Effector CD8-positive, alpha-beta T cell (primary cell): ENCODE measurements at places on chromosomes 5 and 9.

DNA sequence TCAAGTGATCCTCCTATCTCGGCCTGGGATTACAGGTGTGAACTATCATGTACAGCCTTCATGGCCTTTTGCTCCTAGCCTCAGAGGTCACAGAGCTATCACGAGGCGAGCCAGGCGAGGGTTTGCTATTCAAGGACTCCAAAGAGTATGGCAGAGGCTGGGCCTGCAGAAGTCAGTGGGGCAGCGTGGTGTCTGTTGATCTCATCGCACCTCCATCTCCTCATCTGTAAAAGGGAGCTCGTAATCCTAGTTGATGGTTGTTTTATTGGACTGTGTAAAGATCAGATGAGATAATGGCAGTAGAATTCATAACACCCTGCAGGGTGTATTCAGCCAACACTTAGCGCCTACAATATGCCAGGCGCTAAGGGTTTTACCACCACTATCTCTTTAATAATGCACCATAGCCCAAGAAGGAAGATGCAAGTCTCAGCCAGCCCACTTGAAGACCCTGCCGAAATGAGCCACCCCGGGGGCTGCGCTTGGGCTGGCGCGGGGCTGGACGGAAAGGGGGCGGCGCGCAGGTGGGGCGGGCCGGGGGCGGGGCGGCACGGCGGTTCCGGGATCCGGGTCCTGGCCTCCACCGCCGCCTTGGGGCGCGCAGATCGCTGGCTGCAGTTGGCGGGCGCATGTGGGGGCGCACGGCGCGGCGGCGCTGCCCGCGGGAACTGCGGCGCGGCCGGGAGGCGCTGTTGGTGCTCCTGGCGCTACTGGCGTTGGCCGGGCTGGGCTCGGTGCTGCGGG, at the start of gene GALNT12:
Gene GALNT12, plus strand, starts transcription at position 601 of the 744 bp plus-strand sequence. Its CDS starts 29 bp downstream, at position 630.
- DNase-seq = peak; percentile 47

DNA sequence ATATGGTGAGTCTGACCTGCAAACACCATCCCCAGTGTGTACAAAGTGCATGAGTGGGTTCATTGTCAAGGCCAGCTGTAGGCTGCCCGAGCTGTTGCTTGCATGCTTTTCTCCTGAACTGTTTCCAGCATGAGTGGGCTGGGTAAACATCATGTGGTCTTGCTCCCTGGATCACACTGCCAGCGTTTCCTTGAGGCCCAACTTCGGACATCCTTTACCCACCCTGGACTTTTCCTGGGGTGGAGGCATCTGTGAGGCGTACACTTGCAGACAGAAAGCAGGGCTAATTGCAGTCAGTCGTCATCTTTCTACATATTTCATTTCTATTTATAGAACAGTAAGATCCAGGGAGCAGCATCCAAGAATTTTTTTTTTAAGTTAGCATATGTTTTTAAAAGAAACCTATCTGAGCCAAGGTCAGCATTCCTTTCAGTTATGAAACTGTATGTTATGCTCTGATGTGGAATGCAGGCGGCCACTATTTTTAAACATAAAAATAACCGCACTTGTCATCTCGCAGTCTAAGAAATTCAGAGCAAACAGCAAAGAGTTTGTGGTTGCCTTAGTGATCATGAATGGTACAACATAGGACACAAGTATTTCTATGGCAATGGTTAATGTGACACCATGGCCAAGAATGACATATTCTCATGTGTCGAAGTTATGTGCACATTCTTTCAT, 106.5 kb upstream of the DMRT1 start:
- no peak for DNase-seq

DNA sequence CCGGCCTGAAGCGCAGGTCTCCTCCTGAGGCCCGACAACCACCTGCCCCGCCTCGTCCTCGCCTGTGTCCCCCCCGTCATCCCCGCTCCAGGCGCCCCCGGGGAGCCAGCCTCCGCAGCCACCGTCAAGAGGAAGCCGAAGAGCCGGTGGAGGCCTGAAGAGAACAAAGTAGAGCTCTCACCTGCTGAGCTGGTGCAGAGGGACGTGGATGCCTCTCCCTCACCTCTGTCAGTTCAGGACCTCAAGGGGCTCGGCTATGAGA, 169.9 kb downstream of the HINT1 start:
- DNase-seq = no peak

- DNase-seq = no peak
These were observed 2.8 kb downstream of the GBGT1 start for GRCh38 chr9:133160742-133161546.

GRCh38 chr9:89743216-89743572, 138.4 kb downstream of the GADD45G start:
- DNase-seq = no peak

- DNase-seq = no peak
These were observed 90.1 kb downstream of the ADAMTS6 start for GRCh38 chr5:65391591-65391990.

DNA sequence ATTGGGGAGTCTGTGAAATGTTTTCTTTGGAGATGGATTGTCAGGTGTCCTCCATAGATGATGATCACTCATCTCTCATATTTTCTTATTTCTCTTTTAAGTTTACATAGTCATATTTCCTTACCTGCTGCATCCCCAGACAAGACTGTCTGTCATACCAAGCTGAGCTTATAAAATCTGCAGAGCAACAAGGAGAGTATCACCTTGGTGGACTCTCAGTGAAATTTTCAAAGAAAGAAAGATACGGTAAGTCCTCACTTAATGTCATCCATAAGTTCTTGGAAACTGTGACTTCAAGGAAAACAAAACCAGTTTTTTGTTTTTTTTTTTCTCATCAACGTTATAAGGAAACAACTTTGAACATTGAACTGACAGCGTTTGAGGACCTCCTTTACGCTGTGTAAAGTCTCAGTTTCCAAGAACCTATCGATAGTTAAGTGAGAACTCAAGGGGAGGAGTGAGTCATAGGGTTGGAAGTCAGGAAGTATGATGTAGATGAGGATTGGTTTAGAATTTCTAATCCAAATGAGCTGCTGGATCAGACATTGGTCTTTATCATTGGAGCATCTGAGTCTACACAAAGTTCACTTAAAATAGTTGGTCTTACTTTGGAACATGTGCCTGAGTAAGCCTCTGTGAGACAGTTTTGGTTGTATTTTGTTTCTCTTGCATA, 45.5 kb downstream of the SPIN1 start:
- no peak for DNase-seq

DNA sequence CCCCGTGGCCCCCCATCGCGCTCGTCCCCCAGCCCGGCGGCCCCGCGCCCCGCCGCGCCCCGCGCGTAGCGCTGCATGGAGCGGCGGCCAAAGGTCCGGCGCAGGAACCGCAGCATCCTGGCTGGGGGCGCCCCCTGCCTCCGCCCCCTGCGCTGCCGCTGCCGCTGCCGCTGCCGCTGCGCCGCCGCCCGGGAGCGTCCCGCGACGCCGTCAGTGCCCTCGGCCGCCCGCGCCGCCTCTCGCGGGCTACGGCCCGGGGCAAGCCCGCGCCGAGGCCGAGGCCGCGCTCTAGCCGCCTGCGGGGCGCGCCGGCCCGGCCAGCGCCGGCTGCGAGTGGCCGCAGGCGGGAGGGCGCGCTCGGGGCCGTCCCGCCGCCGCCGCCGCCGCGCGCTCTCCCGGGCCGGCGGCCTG, 523 bp downstream of the EPB41L4B start:
- no peak for DNase-seq

- DNase-seq = no peak
These were observed 171.0 kb downstream of the ZNF462 start for GRCh38 chr9:107033966-107034365.

DNA sequence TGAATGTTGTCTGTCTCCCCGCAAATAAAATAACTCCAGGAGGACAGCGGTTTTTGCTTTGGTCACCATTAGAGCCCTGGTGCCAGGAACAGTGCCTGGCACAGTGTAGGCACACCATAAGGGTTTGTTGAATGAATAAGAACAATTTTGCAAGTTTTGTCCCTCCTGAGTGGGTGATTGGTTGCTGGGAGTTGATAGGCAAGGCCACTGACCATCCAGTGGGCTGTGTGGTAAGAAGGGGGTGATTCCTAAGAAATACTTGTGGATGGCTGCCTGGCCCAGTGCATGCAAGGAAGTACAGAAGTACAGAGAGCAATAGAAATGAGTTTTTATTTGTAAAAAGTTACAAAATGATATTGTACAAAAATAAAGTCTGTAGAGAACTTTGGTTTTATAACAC, 27.5 kb downstream of the GDNF start:
- DNase-seq = no peak

GRCh38 chr5:128241051-128241695, 157.6 kb downstream of the SLC12A2 start:
- DNase-seq = no peak

DNA sequence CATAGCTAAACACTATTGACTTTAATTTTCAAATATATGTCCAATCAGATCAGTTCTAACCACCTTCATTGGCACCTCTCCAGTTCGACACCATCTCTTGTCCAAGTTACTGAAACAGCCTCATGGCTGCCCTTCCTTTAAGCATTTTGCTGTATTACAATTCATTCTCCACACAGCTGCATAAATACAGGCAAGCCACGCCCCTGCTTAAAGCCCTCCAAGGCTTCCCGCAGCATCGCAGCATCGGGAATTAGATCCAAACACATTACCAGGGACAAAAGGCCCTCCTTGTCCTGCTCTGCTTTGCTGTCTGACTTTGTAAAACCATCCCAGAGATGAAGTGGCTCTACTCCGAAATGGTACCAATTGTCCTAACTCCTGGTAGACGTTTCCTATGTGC, 75.1 kb upstream of the RAI14 start:
- no peak for DNase-seq

- no peak for DNase-seq
These were observed 44.6 kb downstream of the NSG2 start for GRCh38 chr5:174090129-174090528.

- no peak for DNase-seq
These were observed 203.6 kb downstream of the SPATA31D1 start for GRCh38 chr9:82192211-82192610.

- DNase-seq = no peak
These were observed 7.1 kb upstream of the DELE1 start for GRCh38 chr5:141916522-141916921.

- DNase-seq = no peak
These were observed 1026.3 kb downstream of the CDH12 start for GRCh38 chr5:21826884-21827283.

GRCh38 chr9:113583511-113584427, 120.2 kb downstream of the RGS3 start:
- no peak for DNase-seq

GRCh38 chr9:124899845-124900244, 37.9 kb downstream of the ARPC5L start:
- DNase-seq = no peak

- DNase-seq = no peak
These were observed 173.7 kb downstream of the DAB2IP start for GRCh38 chr9:121825031-121825691.

DNA sequence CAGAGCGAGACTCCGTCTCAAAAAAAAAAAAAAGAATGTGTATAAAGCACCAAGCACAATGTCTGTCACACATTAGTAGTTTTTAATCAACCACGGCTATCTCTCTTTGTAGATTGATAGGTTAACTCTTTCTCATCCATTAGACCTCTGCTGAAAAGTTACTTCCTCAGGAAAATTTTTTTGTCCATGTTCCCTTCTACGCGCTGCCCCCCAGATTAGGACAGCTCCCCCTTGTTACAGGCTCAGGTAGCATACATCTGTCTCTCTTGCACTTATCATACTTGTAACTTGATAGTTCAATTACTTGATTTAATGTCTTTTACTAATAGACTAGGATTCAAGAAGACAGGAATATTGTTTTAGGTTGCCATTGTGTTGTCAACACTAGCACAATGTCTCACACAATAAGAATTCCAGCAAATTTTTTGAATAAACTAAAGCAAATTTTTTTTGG, 1.5 kb downstream of the SPDL1 start:
- no peak for DNase-seq

DNA sequence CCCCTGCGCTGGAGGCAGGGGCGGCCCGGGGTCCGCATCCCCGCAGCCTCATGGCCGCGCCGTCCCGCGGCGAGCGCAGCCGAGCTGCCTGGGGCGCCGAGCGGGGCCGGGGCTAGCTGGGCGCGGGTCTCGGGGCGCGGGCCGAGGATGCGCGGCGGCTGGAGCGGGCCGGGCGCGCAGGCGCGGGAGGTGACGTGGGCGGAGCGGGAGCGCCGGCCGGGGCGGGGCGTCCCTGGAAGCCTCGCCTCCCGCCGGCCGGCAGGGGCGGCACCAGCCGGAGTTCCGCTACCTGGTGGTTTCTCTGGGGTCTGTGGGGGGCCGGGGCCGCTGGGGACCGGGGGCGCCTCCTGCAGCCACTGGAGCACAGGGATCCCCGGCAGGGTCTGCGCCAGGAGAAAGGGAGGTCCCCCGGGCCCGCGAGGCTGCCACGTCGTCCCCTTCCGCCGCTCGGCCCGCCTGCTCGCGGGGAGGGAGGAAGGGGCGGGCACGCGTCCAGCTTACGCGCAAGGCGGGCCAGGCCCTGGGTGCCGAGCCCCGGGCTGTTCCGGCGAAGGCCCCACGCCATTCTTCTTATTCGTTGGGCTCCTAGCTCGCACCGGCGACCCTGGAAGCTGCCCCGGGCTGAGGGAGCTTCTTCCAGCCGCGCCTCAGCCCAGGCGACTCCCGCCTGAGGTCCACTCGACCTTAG, at the start of gene LPCAT1:
Gene LPCAT1, minus strand, starts transcription at position 168 of the 688 bp plus-strand sequence. Its CDS starts 116 bp downstream, at position 52.
- peak; percentile 52 for DNase-seq

GRCh38 chr5:78577071-78577807, 71.3 kb downstream of the LHFPL2 start:
- DNase-seq = no peak

GRCh38 chr9:15612962-15613361, 60.1 kb downstream of the CCDC171 start:
- DNase-seq = no peak

GRCh38 chr9:21244836-21245235, 5.0 kb upstream of the IFNA14 start:
- DNase-seq = no peak

- no peak for DNase-seq
These were observed 150.2 kb downstream of the TRIM32 start for GRCh38 chr9:116837018-116837989.

DNA sequence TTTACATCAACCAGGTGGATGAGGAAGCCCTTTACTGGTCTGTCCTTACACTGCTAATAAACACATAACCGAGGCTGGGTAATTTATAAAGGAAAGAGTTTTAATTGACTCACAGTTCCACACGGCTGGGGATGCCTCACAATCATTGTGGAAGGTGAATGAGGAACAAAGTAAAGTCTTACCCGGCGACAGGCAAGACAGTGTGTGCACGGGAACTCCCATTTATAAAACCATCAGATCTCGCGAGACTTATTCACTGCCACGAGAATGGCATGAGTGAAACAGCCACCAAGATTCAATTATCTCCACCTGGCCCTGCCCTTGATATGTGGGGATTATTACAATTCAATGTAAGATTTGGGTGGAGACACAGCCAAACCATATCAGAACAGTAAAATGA, 67.3 kb upstream of the GRAMD2B start:
- no peak for DNase-seq

DNA sequence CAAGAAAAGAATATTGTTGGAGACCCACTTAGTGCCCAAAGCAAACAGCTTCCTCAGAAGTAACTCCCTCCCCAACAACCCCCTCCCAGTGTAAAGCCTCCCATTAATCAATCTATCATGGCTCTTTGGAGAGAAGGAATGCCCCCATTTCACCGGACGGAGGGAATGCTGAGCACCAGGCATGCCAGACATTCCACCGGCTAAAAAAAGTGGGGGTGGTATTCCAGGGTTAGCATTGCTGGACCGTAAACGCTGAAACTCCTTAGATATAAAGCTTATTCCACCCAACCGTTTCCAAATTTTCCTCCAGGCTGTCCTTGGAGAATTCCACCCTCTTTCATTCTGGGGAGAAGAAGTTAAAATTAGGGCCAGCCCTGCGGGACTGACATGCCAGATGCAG, 363 bp upstream of the MAMDC2 start:
- no peak for DNase-seq
